CD8-positive, alpha-beta memory T cell (primary cell): ENCODE measurements at places on chromosomes 3 and 15.

- no peak for DNase-seq
Observed at GRCh38 chr3:161163297-161163696, 57.8 kb upstream of the NMD3 start.

GRCh38 chr3:119352863-119353527 lies 58.8 kb downstream of the ARHGAP31 start:
- DNase-seq = peak; percentile 23

- no peak for DNase-seq
Observed at GRCh38 chr3:128190501-128190900, 37.2 kb downstream of the EEFSEC start.

GRCh38 chr3:154085799-154086198 lies 35.4 kb upstream of the ARHGEF26 start:
- DNase-seq = no peak

- DNase-seq = no peak
Observed at GRCh38 chr3:58325525-58325992, 7.1 kb upstream of the PXK start.

GRCh38 chr3:12471241-12471640 lies 13.0 kb upstream of the TSEN2 start:
- DNase-seq = no peak

GRCh38 chr3:30259730-30260129 lies 346.7 kb upstream of the TGFBR2 start:
- no peak for DNase-seq

DNA sequence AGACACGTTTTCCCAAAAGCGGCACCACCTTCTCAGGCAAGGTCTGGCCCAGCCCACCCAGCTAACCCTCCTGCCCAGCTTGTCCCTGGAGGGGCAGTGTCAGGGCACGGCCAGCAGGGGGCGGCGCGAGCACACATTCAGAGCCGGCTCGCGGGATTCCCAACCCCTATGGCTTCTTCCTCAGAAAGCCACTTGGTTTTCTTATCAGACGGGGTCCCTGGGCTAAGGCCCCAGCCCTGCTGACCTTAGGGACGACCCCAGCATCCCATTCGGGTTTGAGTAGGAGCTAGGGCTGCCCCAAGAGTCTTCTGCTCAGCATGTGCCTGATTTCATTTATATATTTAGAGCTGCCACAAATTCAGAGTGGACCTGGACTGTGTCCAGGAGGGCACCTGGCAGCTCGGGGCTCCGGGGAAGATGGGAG lies 14.5 kb downstream of the RLBP1 start:
- DNase-seq = peak; percentile 56

DNA sequence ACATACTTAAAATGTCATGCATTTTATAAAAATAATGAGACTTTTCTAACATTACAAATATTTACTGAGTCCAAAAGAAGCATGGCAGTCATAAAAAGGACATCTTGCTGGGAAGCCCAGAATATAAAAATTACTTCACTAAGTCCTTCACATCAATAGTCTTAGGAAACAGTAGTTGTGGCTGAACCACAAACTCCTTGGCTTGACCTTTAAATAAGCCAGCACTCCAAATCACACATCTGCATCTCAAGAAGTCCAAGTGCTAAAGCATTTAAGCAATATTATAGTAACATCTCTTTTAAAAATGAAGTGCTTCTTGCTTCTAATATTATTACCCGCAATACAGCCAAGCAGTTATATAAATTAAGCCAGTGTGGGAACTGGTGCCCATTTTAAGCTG lies 8.8 kb downstream of the CCNL1 start:
- DNase-seq = no peak

DNA sequence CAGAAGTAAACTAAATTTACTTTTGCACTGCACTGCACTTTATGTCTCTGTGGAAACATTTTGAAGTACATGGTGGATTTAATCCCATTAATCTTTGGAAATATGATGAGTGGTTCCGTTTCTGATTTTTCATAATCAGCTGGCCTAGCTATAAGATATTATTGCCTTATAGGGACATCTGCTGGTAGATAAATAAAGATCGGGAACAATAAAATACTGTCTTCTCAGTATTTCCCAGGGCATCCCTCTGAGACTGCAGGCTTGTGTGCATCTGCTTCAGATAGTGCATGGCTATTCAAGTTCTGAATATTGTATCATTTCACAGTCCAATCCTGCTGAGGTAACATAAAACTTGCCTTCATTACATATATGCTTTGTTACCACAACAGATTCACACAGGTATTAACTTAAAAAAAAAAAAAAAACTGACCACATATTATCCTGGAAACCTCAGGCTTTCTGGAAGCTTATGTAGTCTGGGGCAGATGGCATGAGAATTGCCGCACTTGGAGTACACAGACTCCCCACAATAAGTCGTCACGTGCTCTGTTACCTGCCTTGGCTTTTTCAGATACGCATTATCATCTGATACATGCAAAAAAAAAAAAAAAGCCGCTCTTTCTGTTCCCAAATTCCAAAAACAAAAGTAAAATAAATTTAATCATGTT lies 330.8 kb upstream of the AGTR1 start:
- no peak for DNase-seq

DNA sequence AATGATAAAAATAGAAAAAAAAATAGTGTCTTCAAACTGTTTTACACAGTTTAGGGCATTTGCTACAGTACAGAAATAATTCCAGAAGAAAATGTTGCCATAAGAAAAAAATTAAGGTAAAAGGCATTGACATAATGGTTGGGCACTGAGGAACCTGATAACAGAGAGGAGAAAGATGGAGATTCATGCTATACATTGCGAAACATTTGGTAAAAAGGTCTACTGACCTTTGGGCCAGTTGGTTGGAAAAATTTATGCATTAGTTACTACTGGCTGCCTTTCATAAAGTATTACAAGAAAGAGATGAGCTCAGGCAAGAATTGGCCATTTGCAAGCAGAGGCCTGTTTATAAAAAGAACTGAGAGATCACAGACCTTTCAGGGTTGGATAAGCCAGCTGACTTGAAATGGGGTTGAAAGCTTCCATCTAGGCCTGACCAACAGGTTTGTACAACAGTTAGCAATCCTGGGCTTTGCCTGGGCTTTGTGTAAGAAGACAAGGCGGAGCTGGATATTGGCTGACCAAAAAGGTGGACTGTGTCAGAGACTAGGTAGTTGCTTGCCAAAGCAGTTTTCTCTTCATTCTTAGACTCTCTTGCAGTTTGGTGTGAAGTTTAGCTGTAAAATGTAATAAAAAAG lies 166.6 kb upstream of the MCTP2 start:
- DNase-seq = no peak

- DNase-seq = no peak
Observed at GRCh38 chr15:31365032-31365654, 38.5 kb downstream of the KLF13 start.

GRCh38 chr15:59812250-59812870 lies 123.2 kb upstream of the BNIP2 start:
- no peak for DNase-seq

- no peak for DNase-seq
Observed at GRCh38 chr3:71005702-71006321, 577.7 kb downstream of the FOXP1 start.

- no peak for DNase-seq
Observed at GRCh38 chr15:78415284-78415683, 22.7 kb upstream of the IREB2 start.
